Activated CD4-positive, alpha-beta T cell treated with anti-CD3 and anti-CD28 coated beads, Interleukin-2, amount 50 U/mL, for 24 hours (primary cell): ENCODE measurements at places on chromosomes 2 and 18.

- no peak for DNase-seq
Observed at GRCh38 chr2:64770137-64770780, 116.5 kb upstream of the SERTAD2 start.

DNA sequence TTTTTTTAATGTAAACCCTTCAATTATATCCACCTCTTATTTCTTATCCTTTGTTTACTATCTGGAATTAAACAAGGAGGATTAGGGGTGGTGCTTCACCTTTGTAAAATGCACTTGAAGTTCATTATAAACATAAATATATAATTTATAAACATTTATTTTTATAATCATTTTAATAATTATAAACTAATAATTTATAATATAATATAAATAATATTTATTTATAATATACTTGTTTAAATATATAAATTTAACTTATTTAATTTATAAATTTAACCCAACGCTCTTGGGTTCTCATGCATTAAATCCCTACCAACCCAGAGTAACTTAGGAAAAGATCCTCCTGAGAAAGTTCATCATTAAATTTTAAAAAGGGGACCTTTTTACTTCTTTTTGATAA is 452.5 kb downstream of the PTPRM start:
- no peak for DNase-seq

DNA sequence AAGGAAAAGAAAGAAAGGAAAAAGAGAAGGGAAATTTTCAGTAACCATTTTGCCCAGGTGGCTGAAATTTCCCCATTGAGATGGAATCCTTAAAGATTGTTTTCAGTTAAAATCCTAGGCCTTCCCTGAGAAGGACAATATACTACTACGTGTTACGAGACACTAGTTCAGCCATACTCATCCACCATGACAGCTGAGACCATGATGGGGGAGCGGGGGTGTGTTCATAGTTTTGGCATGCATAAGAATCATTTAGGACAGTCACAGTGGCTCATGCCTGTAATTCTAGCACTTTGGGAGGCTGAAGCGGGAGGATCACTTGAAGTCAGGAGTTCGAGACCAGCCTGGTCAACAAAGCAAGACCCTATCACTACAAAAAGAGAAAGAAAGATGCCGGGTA is 28.0 kb downstream of the PLA2R1 start:
- no peak for DNase-seq

GRCh38 chr2:236167297-236168109 is 683 bp downstream of the GBX2 start:
- no peak for DNase-seq

GRCh38 chr2:114157057-114157385 is 267.1 kb downstream of the ACTR3 start:
- DNase-seq = no peak
